ENCODE measurements at places on chromosomes 1 and 21.

DNA sequence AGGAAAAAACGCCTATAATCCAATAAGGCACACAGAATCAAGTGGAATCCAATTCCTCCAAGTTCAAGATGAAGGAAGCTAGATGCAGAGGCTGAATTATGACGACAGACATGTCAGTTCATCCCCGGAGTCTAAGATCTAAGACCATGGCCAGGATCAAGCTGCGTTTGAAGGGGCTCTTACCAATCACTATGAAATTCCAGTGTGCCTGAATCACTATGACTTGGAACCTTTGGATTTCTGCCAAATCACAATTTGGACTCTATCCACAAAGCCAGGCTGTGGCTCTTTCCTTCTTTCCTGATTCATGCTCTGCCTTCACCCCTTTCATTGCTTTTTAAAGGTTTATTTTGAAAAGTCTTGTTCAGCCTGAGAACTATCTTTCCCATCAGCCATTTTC, 17.1 kb downstream of the OLIG2 start:
- DNase-seq, result no peak

GRCh38 chr1:156086256-156086662, 4.0 kb upstream of the MEX3A start:
- DNase-seq, result no peak

DNA sequence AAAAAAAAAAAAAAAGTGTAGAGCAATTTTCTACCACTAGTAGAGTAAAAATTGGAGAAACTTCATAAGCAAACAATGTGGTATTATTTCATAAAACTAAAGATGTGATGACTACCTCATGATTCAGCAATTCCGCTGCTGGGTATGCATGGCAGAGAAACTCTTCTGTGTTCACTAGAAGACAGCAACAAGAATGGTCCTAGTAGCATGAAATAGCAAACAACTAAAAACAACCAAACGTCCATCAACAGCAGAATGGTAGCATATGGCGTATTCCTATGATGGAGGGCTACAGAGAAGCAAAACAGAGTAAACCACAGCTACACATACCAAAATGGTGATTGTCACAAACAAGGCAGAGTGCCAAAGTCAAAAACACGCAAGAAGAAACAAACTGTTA, 18.9 kb downstream of the HTR1D start:
- DNase-seq, result no peak

DNA sequence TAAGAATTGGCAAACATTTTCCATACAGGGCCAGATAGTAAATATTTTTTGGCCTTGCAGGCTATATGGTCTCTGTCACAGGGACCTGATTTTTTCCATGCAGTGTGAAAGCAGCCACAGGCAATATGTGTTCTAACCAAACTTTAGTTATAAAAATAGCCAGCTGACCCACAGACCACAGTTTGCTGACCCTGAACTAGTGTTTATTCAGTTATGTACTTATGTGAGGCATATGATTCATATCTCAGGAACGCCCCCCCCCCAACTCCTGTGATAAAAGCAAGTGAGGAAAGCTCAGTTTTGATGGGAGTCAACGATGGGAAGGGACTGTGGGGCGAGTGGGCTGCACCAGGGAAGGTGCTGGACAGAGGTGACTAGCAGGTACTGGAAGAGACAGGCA, 80.1 kb downstream of the HMGB4 start:
- DNase-seq, result no peak

DNA sequence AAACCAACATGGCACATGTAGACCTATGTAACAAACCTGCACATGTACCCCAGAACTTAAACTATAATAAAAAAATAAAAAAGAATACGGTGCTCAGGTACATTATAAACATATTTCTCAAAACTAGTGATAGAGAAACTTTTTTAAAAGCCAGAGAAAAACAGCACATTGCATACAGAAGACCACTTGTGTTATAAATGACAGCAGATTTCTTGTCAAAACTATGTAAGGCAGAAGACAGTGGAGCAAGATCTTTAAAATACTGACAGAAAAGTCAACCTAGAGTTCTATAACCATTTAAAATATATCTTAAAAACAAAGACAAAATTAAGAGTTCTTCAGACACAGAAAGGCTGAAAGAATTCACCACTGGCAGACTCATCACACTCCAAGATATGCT, 144.7 kb downstream of the NEGR1 start:
- DNase-seq, result no peak

DNA sequence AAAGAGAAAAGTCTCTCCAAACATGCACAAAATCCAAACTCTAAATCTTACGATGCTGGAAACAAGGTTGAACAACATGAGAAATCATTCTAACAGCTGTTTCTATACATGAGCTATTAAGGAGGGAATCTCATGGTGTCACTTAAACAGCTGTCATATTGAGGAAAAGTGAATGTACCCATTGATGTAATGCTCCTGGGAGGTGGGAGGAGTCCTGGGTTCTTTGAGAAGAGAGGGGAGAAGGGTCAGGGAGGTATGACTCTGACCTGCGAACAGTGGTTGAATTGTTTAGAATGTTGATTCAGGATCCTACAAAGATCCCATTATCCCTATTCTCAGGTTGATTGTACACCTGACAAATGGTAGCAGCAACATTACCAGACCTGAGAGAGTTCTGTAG, 49.3 kb downstream of the ZC3H11B start:
- no peak for DNase-seq

- DNase-seq, result no peak
These were observed 20.5 kb downstream of the MAPKAPK2 start for GRCh38 chr1:206705191-206705590.

DNA sequence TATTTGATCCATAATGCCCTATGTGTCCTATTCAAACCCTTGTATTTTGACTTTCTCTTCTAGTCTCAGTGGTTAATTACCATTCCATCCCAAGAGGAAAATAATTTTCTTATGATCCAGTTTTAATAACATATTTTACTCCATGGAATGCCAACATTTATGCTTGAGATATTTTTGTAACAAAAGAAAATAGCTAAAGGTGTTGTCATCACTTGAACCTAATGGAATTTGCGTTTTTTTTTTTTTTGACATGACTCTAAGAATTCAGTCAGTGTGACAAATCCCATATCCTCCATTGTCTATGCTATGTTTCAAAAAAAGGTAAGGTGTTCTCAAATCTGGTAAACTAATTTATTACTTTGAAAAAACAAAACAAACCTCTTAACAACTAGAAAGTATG, 324.1 kb upstream of the ADAMTS5 start:
- no peak for DNase-seq

- DNase-seq, result no peak
These were observed 15.8 kb upstream of the TTC22 start for GRCh38 chr1:54816951-54817350.

DNA sequence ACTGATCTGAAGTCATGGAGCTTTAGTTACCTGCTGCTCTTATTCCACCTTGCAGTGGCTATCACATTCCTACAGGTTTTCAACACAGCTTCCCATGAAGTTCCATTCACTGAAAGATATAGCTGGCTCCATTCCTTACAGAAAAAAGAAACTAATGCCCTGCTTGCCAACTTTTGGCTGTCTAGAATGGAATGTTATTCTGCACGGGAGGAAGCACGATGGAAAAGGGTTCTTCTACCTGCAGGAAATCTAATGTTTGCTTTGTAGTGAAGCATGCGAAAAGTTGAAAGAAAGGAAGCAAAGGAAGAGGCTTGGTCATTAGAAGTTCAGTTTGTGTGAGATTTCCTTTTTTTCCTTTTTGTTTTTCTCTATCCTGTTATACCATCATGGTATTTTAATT, 32.6 kb downstream of the GIPC2 start:
- no peak for DNase-seq

GRCh38 chr21:45250914-45251634, 36.6 kb downstream of the POFUT2 start:
- DNase-seq, result no peak

GRCh38 chr1:35047188-35047858, 15.6 kb upstream of the ZMYM6 start:
- no peak for DNase-seq

DNA sequence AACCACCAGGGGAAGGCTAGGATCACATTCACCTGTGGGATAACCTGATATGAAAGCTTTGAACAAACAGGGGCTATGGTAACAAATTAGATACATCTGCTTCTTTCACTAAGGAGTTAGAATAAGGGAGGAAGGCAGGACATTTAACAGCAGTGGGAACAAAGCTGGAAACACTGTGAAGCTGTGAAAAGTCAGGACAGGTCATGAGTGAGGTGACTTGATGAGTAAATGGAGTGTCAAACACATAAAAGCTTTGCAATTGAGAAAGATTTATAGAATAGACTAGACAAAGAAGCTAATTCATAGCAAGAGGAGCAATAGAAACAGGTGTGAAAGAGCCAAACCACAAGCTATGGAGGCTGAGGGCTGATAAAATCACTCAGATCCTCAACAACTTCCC, 110.0 kb downstream of the ASTN1 start:
- DNase-seq, result no peak

GRCh38 chr21:45997205-45997494, 15.6 kb downstream of the COL6A1 start:
- DNase-seq, result no peak

DNA sequence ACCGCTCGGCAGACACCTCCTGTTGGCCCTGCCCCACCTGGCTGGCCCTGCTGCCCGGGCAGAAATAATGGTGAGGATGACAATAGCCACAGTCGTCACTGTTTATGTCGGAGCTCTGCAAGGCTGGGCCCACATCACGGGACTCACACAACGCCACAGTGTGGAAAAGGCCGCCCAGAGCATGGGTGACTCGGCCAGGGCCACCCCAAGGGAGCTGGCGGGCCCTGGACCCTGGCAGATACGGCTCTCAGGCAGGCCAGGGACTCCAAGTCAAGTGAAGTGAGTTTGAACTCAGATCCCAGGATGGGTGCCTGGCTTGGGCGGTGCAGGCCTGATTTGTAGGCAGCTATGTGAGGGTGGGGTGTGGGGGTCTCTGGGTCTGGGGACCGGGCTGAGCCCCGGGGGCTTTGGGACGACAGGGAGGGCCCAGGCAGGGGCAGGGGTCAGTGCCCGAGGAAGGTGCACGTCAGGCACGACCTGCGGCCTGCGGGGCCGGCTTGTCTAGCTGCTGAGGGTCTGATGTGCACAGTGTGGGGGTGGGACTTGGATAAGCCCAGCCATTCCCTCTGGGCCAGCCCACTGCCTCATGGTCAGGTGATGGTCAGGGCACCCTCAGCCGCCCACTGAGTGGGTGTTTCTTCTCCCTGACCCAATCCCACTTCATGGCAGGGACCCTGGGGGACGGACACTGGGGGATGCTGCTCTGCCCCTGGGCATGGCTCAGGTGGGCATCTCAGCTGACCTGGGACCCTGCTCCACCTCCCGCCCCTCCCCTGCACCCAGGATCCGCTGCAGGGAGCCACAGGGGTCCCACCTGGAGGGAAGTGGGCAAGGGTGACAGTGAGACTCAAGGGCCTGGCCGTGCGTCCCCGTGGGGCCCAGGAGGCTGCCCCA, 1.0 kb downstream of the RNF223 start:
- no peak for DNase-seq

- no peak for DNase-seq
These were observed 59.2 kb downstream of the SAMSN1 start for GRCh38 chr21:14486869-14487268.

GRCh38 chr1:61403679-61404596, 321.0 kb downstream of the TM2D1 start:
- DNase-seq, result no peak

- no peak for DNase-seq
These were observed 395 bp downstream of the SLC9A1 start for GRCh38 chr1:27154469-27154990.

GRCh38 chr1:51287966-51288365, 42.4 kb downstream of the TTC39A start:
- DNase-seq, result no peak

DNA sequence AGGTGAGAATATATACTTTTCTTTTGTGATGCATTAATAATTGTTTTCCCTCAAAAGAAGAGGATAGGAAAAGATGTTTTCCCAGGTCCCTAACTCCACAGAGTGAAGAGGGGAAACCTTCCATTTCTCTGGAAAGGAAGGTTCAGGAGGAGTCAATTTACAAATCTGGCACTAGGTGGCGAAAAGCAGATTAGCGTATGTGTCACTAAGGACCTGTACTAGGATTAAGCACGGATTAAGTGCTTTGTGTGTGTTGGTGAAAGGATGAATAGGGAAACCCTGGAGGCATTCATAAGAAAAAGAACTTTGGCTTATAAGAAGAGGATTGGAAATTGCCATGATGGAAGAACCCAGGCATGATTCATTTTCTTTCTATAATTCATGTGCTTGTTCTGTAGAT, 410.1 kb upstream of the PLXNA2 start:
- no peak for DNase-seq

GRCh38 chr1:224749916-224750315, 133.8 kb downstream of the CNIH3 start:
- no peak for DNase-seq

DNA sequence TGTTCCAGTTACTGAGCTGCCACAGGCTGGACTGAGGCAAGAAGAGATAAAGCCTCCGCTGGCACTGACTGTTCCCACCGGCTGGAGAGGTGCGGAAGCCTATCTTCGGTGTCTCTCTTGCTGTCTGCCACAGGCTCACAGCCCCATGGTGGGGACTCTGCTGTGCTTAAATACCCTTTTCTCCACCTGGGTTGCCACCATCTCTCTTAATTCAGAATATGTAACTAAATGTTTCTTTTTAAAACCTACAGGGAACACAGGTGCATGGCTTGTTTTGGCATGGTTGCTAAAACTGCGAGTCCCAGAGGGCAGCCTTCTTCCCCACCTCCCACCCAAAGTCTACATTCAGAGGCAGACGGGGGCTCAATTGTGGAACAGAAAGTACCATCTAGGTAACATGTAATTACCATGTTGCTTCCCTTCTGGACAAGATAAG, 8.1 kb upstream of the LBR start:
- no peak for DNase-seq

GRCh38 chr1:50295566-50295965, 127.7 kb downstream of the DMRTA2 start:
- no peak for DNase-seq

GRCh38 chr1:156489935-156490293, 10.7 kb downstream of the MEF2D start:
- no peak for DNase-seq

DNA sequence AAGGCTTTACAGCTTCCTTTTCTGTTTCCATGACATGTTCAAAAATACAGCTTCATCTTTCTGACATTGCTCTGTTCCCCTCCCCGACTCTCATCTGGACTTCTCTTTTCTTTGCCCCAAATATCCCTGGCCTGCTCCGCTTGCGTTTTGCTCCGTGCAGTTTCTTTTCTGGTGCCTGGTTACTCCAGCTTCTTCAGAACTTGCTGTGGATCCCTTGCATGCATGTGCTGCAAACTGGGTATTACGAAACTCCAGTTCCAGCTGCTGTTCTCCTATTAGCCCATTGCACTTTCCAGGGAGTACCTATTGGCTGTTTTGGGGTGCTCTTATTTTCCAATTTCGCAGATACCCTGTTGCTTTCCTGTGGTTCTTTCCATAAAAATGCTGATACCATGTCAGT, 9.9 kb upstream of the NDC1 start:
- DNase-seq, result no peak

DNA sequence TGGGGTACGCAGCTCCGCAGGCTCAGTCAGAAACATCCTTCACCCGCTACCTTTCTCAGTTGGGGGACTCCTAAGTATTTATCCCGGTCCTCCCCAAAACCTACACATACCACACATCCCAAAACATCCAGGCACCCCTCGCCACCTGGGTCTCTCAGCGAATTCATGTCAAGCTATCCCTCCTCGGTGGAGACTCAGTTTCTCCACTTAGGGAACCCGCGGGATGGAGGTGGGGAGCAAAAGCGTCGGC, 1.3 kb upstream of the ZBTB7B start:
- peak; percentile 79 for DNase-seq
